Stimulated activated CD8-positive, alpha-beta memory T cell treated with anti-CD3 and anti-CD28 coated beads, Interleukin-15, amount 100 ng/mL, for 4 hours (primary cell): ENCODE measurements at places on chromosomes 16 and 17.

DNA sequence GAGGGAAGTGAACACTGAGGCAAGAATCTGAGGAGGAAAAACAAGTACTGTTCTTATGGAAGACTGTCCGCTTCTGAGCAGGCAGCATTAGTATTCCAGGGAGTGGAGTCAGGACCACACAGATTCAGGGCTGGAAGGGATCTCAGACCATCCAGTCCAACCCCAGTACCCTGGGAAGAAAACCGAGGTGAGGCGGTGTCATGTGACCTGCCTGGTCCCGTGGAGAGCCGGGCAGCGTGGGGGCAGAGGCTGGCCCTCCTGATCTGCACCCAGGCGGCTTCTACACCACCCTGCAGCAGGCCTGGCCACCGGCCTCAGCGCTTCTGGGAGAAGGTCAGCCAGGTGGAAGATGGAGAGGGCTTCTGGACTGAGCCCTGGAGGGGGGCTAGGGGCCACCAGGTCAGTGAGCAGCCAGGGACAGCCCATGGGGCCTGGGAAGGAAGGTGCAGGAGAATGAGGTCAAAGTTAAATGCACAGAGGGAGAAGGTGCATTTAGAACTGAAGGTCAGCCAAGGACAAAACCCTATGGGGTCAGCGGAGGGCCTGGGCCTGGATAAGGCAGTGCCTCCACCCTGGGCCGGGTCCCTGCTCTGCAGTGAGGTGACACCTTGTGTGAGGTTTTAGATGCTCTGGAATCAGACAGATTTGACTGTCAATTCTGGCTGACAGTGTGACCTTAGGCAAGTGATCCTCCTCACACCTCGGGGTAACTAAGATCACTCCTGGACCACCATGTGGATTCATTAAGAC is 45.9 kb downstream of the VAC14 start:
- no peak for DNase-seq

DNA sequence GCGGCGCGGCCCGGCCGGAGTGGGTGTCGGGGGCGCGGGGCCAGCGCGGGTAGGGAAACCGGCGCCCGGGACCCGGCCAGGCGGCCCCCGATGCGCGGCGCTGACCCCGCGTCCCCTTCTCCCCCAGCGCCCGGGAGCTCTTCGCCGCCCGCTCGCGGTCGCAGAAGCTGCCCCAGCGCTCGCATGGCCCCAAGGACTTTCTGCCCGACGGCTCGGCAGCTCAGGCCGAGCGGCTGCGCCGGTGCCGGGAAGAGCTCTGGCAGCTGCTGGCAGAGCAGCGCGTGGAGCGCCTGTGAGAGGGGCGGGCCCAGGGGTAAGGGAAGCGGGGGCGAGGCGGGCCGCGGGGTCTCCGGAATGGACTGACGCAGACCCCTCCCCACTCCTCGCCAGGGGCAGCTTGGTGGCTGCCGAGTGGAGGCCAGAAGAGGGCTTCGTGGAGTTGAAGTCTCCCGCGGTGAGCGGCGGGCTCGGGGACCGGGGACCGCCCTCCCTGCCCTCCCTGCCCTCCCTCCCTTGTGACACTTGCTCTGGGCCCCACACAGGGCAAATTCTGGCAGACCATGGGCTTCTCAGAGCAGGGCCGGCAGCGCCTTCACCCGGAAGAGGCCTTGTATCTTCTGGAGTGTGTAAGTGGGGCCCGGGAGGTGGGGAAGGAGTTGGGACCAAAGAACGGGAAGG is 430 bp downstream of the TSEN54 start:
- DNase-seq: no peak

- DNase-seq: no peak
Measured at GRCh38 chr17:56257075-56257474, 103.8 kb downstream of the ANKFN1 start.

GRCh38 chr16:56715126-56715525 is 14.8 kb upstream of the NUP93 start:
- no peak for DNase-seq

GRCh38 chr17:79630821-79631639 is 20.2 kb upstream of the RBFOX3 start:
- no peak for DNase-seq

DNA sequence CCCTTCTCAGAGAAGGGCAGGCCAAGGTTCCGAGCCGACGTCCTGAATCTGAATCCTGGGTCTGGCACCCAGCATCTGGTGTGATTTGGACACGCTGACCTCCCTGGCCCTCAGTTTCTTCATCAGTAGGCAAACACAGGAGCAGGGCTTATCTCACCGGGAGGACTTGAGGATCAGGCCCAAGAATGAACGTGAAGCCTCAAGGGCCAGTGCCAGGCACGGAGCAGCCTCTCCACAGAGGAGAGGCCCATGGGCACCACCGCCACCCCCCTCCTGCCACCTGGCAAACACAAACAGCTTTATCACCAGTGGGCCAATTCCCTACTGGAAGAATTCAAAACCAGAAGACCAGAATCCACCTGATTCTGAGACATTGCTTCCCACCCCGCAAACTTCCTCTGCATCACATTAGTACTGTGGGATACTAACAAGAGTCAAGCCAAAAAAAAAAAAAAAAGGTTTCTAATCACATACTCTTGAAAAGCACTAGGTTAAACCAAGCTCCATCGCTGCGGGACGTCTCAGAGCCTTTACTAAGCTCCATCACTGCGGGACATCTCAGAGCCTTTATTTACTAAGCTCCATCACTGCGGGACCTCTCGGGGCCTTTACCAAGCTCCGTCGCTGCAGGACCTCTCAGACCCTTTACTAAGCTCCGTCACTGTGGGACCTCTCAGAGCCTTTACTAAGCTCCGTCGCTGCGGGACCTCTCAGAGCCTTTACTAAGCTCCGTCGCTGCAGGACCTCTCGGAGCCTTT is 68.0 kb upstream of the DOC2B start:
- DNase-seq: no peak
